A549 treated with RU486 at 1 μM for 4 hours (cell line): ENCODE measurements at places on chromosomes 1 and 21. TPM values are rescaled to one million over a fixed set of nuclear protein-coding genes. Genes with fewer than 3 reads are reported as not detected.

Gene LRRC39
- 0.05 to 0.14 TPM in 2 of 5 replicates, not detected in the others for total RNA-seq

Gene FAM131C
- total RNA-seq: 10.8 to 19.2 TPM (median 15.8 TPM) in 5 replicates

Gene OR2T29
- not detected in 5 replicates for total RNA-seq

Gene KRTAP12-3
- total RNA-seq: not detected in 5 replicates

Gene INSRR
- total RNA-seq: not detected in 5 replicates

Gene RGS7
- total RNA-seq: 0.07 to 0.10 TPM (median 0.10 TPM) in 3 of 5 replicates, not detected in the others
